ENCODE measurements at places on chromosomes 13 and 19.
A peak's percentile ranks its signal among the peaks of the same experiment; 100 is the strongest.

- DNase-seq, result no peak
Observed at GRCh38 chr19:7254590-7254989, 39.6 kb downstream of the INSR start.

DNA sequence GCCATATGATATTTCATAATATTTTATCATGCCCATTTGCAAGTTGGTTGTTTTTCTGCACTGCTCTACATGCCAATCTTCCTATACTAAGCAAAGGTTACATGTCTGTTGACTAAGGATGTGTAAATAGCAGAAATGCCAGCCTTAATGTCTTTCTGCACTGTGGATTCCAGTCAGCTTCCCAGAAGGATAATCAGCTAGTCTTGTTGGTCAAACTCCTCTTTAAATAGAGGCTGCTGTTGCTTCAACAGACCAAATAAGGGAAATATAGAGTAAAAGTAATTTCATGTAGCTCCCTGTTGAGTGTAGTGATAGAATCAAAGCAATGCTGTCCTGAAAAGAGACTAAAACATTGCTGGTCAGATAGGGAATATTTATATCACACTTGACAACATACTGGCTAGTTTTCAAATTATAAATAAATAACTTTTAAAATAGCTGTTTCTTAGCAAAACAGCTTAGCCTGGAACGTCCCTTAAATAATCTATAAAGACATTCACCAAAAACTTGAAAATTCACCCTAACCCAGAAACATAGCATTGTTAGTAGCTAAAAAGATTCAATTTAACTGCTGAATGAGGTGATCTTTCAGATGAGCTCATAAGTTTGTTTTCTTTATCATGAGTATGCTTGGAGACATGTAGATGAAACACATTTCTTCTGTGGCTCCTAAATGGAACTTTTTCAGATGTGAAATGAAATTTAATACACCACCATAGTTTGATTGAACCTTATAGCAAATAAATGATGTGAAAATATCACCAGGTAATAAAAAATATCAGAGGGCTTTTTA is 56.6 kb downstream of the FRY start:
- DNase-seq, result no peak

DNA sequence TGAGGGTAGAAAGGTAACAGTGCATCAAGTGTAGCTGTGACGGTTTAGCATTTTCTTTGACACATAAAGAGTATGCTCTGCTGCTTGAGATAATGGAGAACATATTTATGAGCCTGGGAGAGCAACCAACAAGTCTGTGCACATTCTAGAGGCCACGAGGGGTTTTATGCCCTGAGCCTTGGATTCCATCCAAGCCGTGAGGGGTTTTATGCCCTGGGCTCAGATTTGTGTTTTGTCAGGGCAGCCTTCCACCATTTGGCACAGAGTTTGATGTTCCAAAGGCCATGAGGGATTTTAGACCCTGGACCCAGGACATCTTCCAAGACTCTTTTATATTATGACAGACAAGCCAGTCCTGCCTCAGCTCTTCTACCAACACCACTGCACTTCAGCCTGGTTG is 106.4 kb downstream of the ZNF486 start:
- no peak for DNase-seq

GRCh38 chr13:95585867-95586266 is 33.3 kb downstream of the CLDN10 start:
- DNase-seq, result no peak

DNA sequence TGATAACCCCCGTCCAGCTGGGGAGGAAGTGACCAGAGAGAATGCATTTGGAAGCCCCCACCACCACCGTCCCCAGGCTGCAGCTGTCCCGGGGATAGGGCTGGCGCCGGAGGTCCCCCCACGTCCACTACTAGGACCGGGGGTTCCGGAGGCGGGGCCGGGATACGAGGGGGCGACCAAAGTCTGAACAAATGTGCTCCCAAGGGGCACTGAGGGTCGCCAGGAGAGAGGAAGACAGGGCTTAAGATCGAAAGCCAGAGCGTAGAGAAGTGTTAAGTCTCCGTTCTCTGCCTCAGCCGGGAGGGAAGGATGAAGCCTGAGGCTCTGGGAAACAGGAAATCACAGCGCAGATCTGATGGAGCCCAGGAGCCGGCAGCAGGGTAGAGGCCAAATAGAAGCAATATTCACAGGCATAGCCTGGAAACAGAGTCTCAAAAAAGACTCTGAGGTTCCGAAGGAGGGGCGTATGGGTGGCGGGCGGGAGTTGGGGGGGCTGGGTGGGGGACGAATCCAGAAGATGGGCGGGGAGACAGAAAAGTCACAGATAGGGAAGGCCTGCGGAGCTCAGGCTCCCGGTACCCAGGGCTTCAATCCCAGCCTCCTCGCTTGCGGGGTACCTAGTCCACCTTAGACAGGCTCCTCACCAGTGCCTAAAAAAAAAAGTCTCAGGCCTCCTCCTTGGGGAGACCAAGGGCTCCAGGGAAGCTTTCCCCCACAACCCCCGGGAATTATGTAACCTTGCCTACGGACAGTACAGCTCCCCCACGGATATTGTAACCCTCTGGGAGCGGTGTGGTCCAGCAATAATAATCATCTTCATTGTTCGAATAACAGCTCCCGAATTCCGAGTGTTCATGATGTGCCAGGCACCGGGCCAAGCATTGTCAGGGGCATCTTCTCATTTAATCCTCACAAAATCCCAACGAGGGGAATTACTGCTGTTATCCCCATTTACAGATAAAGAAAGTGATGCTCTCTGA is 1.1 kb upstream of the ERF start:
- no peak for DNase-seq

GRCh38 chr13:25266706-25267105 is 20.6 kb downstream of the MTMR6 start:
- DNase-seq, result no peak

DNA sequence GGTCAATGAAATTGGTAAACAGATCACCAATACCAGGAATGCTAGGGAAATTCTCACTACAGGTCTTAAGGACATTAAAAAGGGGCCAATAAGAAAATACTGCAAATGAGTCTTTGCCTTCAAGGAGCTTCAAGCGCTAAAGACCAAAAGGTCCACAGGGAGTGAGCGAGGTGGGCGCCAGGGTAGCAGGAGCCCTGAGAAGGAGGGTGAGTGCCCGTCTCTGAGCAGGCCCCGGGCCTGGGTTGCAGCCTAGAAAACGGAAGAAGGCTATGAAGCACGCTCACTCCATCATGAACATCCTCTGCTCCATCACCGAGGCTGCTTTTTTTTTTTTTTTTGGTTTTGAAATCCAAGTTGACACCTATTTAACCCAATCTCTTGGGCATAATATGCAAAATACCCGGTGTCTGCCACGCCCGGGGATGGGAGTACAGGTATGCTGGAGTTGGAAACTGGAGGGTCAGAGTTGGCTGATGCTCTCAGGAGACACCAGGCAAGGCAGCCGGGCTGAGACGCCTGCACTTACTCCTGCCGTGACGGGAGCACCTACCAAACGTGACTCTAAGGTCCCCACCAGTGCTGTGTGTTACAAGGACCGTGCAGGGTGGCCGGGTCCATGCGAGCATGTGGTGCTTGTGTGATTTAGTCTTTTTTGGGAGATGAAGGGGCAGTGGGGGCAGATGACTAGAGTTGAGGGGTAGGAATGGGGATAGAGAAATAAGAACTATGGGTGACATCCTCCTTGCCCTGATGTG is 66.9 kb downstream of the KLF2 start:
- DNase-seq, result no peak

- no peak for DNase-seq
Observed at GRCh38 chr19:41321600-41322270, 11.8 kb downstream of the CCDC97 start.

- no peak for DNase-seq
Observed at GRCh38 chr13:113935001-113935844, 38.7 kb downstream of the C13orf46 start.

GRCh38 chr13:99256283-99256682 is 1.9 kb downstream of the GPR18 start:
- no peak for DNase-seq

GRCh38 chr19:55379174-55379573 is 2.5 kb downstream of the TMEM190 start:
- no peak for DNase-seq

- no peak for DNase-seq
Observed at GRCh38 chr13:91270031-91270430, 77.5 kb upstream of the MIR17HG start.

DNA sequence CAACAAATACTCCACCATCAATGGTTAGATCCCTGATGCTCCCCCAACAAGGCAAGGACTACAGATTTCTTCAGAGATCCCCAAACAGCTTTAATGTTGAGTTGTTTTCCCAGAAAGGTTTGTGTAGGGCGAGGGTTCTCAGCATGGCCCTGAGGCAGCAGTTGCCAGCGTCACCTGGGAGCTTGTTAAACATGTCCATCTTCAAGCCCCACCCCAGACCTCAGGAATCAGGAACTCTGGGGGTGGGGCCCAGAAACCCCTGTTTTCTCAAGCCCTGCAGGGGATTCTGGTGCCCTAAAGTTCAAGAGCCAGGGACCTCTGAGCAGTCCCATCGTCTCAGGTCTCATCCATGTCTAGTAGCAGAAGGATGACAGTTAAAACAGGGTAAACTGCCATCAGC is 9.6 kb downstream of the EFNB2 start:
- DNase-seq, result no peak

- DNase-seq, result no peak
Observed at GRCh38 chr19:57537953-57538547, 10.9 kb downstream of the ZNF549 start.

DNA sequence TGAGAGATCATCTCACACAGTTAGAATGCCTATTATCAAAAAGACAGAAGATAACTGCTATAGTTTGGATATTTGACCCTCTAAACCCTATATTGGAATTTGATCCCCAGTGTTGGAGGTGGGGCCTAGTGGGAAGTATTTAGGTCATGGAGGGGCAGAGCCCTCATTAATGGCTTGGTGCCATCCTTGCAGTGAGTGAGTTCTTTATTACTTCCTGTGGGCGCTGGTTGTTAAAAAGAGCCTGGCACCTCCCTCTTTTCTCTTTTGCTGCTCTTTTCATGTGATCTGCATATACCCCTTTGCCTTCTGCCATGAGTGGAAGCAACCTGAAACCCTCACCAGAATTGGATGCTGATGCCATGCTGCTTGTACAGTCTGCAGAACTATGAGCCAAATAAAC is 66.8 kb downstream of the TDRD3 start:
- no peak for DNase-seq

DNA sequence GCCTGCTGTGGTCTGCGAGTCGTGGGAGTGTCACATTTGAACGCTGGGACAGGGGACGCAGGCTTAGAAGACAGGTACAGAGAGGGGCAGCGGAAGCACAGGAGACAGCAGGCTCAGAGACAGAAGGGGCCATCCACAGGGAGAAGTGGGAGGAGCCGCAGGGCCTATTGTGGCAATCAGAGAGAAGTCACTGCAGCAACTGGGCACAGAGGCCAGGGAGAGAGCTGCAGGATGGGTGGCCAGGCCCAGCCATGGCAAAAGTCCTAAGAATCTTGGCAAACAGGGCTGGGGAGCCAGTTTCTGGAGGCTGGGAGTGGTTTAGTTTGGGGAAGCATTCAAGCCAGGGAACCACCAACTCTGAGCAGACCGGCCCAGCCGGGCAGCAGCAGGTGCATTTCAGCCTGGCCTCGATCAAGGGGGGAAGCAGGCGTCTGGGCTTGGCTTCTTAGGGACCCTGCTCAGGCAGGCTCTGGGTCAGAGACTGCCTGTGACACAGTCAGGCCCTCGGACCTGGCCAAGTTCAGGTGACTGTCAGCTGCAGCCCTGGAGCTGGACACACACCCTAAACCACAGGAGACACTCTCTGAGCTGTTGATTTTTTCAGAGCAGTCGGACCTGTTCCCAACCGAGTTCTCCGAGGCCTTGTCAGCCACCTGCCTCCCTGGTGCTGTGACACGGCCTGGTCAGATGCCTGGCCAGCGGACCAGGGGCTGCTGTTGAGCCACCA is 11.8 kb downstream of the SH3GL1 start:
- no peak for DNase-seq

DNA sequence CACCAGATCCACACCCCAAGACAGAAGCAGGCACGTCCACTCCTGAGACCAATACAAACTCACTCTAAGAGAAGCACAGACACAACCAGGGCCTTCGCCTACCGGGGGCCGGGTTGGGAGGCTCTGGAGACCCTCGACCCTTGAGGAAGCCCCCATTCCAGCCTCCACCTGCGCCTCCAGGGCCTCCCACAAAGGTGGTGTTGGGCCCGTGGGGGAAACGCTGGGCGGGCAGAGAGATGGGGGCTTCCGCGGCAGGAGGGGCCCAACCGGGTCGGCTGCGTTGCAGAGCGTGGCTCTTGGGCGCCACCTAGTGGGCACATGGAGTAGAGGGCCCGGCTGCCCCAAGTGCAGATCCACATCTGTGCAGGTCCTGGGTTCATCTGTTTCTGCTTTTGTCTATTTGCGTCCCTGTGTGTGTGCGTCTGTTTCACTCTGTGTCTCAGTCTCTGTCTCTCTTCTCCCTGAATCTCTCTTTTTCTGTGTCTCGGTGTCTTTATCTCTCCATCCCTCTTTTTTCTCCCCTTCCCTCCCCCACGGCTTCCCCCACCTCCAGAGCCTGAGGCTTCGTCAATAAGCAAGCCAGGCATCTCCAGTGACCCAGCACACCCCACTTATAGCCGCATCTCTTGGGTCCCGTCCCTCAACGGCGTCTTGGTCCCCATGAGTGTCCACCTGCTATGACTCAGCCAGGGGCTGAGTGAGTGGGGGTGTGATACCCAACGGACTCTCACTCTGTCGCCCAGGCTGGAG is 10.5 kb upstream of the TINCR start:
- peak; percentile 69 for DNase-seq

GRCh38 chr19:28838909-28839308 is 374.0 kb downstream of the UQCRFS1 start:
- DNase-seq, result no peak

DNA sequence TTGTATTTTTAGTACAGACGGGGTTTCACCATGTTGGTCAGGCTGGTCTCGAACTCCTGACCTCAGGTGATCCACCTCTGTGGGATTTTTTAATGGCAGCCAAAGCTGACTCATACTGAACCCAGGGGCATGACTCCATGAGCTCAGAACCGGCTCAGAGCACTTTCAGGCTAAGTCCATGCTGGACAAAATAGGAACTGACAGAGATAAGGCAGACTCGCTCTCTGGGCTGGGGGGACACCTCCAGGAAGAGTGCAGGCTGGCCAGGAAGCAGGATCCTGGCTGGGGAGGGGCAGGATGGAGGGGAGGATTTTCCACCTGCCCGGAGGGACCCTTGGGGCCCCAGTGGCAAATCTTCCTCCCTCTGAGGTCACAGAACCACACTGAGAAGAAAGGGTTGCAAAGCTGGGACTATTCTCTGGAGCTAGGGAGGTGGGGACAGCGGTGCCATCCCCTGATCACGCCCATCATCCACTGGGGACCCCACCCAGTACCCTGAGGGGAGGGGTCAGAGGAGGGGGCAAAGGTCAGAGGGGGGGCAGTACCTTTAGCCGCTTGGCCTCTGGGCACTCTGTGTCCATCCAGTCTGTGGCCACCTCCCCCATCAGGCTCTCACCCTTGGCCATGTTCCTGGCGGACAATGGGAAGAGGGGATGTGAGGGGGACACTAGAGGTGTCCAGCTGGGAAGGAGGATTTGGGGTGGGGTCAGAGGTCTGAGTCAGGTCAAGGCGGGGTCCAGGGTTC is 31.1 kb downstream of the NOTCH3 start:
- DNase-seq, result no peak

GRCh38 chr13:111241862-111242261 is 78.6 kb upstream of the TEX29 start:
- DNase-seq, result no peak
